ENCODE measurements at places on chromosomes 16 and 17.

GRCh38 chr17:50946223-50946890 lies 80.2 kb upstream of the TOB1 start:
- no peak for DNase-seq

DNA sequence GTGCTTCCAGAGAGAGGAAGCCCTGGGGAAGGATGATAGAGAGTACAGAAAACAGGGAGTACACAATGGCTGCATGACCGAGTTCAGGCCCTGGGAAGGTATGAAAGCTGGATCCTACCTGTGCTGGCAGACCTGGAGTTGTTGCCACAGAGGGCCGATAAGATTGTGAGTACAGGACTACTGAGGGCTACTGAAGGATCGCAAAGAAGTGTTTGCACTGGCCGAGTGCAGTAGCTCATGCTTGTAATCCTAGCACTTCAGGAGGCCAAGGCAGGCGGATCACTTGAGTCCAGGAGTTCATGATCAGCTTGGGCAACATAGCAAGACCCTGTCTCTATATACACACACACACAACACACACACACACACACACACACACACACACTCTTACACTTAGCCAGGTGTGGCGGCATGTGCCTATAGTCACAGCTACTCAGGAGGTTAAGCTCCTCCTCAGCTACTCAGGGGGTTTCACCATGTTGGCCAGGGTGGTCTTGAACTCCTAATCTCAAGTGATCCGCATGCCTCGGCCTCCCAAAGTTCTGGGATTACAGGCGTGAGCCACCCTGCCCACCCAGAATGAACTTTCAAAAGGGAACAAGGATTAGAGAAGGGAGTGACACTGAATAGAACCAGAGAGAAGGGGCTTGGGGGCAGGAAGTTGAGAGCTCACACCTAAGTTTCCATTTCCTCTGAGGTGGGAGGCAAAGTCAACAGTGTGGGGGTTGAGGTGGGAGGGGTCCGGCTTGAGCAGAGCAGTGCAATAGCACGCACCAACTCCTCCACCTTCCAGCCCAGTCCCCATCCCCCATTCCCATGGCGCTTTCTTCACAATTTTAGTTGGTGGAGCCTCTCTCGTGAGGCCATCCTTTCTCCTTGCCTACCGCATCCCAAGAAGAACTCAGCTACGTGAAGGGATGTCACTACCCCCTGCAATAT lies 7.5 kb downstream of the SCIMP start:
- no peak for DNase-seq

DNA sequence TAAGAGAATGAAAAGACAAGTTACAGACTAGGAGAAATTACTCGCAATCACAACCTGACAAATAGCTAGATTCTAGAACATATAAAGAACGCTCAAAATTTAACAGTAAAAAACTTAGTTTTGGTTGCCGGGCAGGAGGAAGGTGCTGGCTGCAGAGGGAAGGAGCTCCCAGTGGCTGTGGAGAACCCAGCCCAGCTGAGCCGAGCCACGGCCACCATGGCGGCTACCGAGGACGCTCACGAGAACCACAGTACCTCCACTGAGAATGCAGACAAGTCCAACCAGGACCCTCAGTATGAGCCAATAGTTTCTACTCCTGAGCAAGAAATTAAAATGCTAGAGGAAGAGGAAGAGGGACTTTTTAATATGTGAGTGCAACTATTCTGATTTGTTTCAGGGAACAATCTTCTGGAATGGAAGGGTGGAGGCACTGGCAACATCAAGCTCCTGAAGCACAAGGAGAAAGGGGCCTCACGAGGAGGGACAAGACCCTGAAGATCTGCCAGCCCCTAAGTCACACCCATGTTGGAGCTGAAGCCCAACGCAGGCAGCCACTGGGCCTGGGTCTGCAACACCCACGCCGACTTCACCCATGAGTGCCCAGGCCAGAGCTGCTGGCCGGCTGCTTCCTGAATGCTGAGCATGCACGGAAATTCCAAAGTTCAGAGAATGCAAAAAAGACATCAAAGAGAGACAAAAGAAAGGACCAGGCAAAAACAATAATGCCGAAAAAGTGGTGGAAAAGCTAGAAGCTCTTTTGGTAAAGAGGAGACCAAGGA lies 55.0 kb downstream of the DNAH17 start:
- no peak for DNase-seq

GRCh38 chr17:38693700-38694329 lies 11.3 kb upstream of the MLLT6 start:
- no peak for DNase-seq

GRCh38 chr16:11977376-11978041 lies 975 bp downstream of the SNX29 start:
- no peak for DNase-seq

DNA sequence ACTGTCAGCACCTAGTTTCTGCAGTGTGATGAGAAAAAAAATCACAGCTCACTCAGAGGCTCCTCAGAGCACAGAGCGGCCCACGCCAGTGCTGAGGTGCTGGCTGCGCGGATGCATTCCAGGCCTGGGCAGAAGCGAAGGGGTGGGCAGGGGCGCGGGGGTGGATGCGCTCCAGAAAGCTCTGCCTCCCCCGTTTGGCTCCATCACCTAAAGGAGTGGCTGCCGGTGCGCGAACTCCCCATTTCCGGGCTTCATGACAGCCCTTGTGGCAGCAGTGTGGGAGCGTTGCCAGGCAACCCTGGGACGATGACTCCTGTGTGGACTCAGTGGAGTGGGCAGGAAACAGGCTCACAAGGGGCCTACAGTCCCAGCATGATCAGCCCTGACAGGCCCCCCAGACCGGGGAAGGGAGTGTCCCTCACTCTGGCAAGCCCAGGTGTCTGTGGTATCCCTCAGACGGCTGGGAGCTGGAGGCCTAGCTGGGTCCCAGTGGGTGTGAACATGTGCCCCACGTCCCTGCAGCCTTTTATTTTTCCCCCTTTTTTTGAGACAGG lies 32.8 kb upstream of the NUDT16L1 start:
- peak; percentile 64 for DNase-seq

DNA sequence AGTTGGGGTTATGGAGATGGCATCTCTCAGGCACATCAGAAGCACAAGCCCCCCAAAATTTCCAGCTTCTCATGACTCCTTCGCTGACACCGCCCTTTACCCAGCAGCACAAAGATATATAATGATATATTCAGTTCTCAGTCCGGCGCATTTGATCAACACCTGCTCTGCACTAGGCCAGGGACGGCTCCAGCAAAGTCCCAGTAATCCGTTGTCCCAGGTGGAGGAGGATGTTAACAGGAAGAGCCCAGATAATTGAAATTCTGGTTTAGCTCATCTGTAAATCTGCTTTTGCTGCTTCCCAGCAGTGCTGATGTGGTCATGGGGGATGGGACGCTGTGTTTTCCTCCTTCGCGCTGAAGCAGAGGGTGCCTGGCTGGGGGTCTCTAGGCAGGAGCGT lies 131.5 kb downstream of the OR1D5 start:
- DNase-seq: no peak

DNA sequence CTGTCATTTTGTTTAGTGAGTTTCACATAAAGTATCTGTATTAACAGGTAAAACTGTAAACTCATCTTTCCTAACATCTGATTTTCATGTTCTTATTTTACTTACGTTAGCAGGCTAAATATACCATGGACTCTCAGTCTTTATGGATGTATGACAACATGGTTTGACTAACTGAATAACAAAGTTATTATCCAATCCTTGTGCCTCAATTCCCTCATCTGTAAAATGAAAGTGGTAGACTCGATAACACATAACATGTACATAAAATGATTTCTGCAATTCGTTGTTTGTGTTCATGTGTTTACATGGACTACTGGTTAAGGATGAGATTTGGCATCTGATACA lies 9.5 kb upstream of the PCTP start:
- DNase-seq: no peak
